ENCODE measurements at places on chromosomes 7 and 10.

- no peak for DNase-seq
These were observed 35.0 kb upstream of the MRPS16 start for GRCh38 chr10:73287441-73287840.

DNA sequence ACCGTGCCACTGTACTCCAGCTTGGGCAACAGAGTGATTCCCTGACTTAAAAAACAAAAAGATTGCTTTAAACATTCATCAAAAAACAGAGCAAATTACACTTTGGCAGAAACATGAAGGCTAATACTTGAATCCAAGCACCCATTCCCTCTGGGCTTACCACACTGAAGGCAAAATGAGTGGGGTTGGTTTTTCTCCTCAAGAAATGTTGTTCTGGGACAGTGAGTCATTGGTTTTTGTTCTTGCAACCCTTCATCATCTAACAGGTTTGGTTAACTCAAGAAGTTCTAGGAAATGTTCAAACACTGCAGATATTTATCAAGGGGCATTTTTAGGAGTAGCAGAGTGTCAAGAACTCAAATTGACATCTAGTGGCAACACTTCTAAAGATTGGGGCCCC is 60.5 kb downstream of the KIAA1217 start:
- DNase-seq, result no peak

DNA sequence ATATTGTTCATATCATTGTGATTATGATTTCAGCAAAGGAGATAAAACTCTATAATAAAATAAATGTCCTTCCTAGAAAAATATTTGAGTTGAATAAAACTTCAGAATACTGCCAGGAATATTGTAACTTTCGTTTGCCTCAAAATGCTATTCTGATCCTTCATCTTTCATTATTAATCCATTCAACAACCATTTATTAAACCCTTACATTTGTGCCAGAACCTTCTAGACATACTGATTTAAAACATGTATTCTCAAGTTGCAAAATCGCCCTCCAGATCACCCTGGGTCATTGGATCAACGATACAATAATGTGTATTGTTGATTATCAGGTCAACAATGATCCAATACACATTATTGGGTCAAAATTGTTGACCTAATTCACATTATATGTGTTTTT is 759.8 kb downstream of the CNTNAP2 start:
- DNase-seq, result no peak

DNA sequence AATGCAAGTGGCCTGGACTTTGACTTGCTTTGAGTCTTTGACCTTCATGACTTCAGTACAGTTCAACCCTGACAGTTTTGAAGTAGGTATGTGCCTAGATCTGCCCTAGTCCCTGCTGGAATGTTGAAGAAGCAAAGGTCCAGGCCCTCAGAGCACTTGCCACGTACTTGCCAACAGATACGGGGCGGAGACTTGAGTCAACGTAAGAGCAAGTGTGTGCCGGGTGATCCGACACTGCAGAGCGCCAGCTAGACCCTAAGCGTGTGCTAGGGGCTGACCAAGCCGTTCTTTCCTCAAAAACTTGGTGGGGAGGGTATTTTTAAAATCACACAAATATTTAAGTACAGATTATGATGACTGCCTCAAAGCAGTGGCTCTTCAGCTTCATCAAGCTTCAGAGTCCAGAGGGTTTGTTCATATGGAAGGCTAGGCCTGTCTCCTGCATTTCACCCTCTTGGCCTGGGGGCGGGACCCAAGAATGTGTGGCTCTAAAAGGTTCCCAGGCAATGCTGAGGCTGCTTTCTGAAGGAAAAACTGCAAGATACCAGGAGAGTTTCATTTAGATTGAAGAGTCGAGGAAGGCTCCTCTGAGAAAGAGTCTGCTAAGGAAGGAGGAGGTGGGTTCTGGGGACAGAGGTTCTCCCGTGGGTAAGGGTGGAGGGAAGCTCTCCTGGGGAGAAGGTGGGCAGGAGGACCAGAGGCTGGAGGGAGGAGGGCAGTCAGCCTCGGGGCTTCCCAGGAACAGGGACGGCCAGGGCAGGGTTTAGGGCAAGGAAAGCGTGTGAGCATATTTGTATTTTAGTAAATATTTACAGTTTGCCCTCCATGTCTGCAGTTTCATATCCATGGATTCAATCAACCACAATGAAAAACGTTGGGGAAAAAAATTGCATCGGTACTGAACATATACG is 160.3 kb downstream of the EGFR start:
- no peak for DNase-seq

- DNase-seq, result no peak
These were observed 641.6 kb downstream of the SH2D4B start for GRCh38 chr10:81179324-81179723.

DNA sequence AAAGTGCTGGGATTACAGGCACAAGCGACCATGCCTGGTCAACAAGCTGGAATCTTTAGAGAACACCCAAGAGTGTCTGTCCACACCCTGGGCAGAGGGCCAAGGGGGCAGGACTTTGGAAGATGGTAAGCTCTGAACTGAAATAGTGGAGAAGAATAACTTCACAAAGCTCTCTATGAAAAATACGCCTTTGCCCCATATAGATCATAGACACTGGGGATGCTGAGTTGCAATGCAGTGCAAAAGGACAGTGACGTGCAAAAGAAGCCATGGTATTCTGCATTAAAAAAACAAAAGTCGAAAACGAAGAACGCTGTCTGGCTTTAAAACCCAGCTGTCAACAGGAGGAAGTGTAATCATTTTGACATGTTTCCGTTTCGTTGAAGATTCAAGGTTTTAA is 353.6 kb downstream of the CALN1 start:
- no peak for DNase-seq

- DNase-seq, result no peak
These were observed 9.9 kb downstream of the LIPA start for GRCh38 chr10:89241486-89242344.

DNA sequence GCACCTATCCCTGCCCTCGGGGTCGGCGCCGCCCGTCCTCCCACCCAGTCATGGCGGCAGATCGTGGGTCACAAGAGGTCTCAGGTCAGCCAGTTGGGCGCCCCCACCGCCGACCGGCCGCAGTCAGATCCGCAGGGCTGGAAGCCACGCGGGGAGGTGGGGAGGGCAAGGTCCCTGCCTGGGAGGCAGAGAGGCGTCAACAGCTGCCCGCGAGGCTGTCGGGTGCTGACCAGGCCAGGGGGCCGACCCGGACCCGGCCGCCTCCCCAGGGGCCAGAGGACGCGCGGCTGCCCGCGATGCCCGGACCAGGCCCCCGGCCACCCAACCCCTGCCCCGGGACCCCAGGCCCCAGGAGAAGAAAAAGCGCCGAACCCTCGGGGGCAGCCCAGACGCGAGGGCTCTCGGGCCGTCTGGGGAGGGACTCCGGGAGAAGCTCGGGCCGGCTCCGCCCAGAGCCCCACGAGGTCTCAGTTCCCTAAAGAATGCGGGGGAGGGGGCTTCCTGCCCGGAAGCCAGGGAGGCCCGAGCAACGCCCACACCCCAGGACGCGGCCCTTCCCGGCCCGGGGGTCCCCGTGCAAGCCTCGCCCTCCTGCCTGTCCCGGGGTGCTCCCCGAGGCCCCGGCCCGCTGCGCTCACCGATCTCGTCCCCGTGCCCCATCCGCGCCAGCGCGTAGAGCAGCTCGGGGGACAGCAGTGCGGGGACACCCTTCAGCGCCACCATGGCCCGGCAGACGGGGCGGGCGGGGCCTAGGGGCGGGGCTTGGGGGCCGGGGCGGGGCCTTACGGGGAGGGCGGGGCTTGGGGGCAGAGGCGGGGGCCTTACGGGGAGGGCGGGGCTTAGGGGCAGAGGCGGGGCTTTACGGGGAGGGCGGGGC is at the start of gene FUOM:
FUOM (minus strand) TSS at position 735 of the 877 bp plus-strand sequence; CDS start at position 723, 12 bp downstream.
- no peak for DNase-seq

GRCh38 chr7:8205537-8205936 is 56.4 kb downstream of the ICA1 start:
- no peak for DNase-seq

- no peak for DNase-seq
These were observed 9.9 kb upstream of the GNAI1 start for GRCh38 chr7:80124526-80125264.

DNA sequence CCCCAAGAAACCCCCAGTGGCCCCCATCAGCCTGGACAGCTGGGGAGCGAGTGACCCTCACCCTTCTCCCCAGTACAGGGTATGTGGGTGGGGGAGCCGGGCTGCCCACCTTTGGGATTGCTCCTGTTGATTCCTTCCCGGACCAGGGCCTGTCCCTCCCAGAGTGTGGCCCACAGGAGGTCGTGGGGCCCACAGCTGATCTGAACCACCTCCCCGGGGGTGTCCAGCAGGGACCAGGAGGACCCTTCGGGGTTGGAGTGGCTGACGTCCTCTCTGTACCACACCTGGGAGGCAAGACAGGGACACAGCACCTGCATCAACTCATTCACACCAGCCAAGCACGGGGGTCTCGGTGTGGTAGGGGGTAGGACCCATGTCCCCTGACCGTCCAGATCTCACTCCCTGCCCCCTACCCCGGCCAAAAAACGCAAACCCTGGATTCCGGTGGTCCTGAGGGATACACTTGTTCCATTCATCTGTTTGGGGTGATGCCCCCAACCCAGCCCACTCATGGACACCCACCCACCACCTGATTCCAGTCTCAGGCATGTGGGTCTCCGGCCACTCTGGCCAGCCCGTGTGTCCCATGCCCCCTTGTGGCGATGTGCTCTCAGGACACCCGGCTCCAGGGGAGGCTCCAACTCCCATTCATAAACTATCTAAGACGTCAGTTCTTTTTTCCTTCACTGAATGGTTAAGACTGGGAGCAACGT is 10.9 kb downstream of the TECPR1 start:
- no peak for DNase-seq

Measured in GM04504 (cell line).